Left ventricle myocardium inferior (tissue), 1 donor: ENCODE measurements at places on chromosomes 7 and 10. TPM values are rescaled to one million over a fixed set of nuclear protein-coding genes. Genes with fewer than 3 reads are reported as not detected.
A peak's percentile ranks its signal among the peaks of the same experiment; 100 is the strongest.

DNA sequence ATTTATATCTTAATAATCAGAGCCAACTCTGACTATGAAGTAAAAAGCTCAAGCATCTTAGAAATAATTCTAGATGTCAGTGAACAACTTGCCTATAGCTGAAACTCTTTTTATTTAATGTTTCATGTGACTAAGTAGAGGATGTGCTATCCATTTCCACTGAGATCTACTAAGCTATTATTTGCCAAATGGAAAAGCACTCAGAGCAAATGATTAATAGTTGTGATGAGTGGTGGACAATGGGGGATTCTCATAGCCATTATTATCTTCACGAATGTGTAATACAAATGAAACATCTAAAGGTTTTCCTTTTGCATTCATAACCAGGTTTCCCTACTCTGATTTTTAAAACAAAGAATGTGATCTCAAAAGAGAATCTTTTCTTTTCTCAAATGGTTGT is 126.6 kb upstream of the GNAI1 start:
- no peaks in the 10 kb centered on the region for H3K4me1 ChIP-seq
- H3K36me3 ChIP-seq, result no peaks in the 10 kb centered on the region
- peaks cover 12% of the 10 kb centered on the region for H3K27me3 ChIP-seq
- H3K4me3 ChIP-seq, result no peak overlapping the region

DNA sequence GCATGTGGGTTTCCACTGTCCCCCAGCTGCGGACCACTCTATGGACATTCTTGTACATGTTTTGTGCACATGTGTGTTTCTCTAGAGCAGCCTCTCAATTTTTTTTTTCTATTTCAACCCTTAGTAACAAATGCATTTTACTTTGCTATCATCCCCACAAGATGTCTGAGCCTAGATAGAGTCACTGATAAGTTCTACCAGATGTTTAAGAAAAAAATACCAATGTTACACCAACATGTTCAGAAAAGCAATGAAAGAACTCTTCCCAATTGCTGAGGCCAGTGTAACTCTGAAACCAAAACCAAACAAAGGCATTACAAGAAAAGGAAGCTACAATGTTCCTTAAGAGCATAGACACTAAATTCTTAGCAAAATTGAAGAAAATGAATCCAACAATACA is 218.5 kb downstream of the CXCL12 start:
- no peak overlapping the region for H3K27ac ChIP-seq
- H3K4me1 ChIP-seq, result peaks cover 37% of the 10 kb centered on the region
- no peak for DNase-seq

DNA sequence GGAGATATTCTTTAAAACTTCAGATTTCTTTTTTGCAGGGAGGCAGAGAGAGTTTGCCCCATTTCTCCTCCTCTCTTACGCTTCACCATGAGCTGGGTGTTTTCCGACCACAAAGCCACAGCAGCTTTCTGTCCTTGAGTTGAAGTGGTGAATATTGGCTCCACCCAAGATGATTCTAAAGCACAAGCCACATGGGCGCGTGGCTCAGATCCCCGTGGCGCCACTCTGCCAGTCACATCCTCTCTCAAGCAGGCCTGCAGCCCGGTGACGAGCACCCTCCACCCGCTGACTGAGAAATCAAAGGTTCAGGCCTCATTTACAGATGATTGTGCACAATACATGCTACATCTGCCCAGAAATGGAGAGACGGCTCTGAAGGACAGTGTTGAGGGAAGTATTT is 27.6 kb upstream of the RNF32 start:
- H3K4me3 ChIP-seq, result no peak overlapping the region
- DNase-seq, result no peak
- no peak overlapping the region for H3K27ac ChIP-seq
- H3K27me3 ChIP-seq, result peaks cover 60% of the 10 kb centered on the region

Gene RBP3
- total RNA-seq, result not detected

GRCh38 chr7:33137103-33137502 is 7.7 kb downstream of the BBS9 start:
- H3K27me3 ChIP-seq, result no peaks in the 10 kb centered on the region
- H3K27ac ChIP-seq, result no peak overlapping the region
- peaks cover 4% of the 10 kb centered on the region for H3K36me3 ChIP-seq
- no peak overlapping the region for H3K4me3 ChIP-seq
- no peak for DNase-seq
- peaks cover 3% of the 10 kb centered on the region for H3K4me1 ChIP-seq

- no peak for DNase-seq
- no peak overlapping the region for H3K4me3 ChIP-seq
- H3K27me3 ChIP-seq, result no peaks in the 10 kb centered on the region
- no peaks in the 10 kb centered on the region for H3K36me3 ChIP-seq
Measured at GRCh38 chr7:22833957-22834356, 11.3 kb upstream of the TOMM7 start.

GRCh38 chr7:46725838-46726237 is 804.8 kb upstream of the IGFBP3 start:
- no peaks in the 10 kb centered on the region for H3K4me1 ChIP-seq
- no peaks in the 10 kb centered on the region for H3K27me3 ChIP-seq
- no peak for DNase-seq

Gene ITPRID1
- not detected for total RNA-seq

DNA sequence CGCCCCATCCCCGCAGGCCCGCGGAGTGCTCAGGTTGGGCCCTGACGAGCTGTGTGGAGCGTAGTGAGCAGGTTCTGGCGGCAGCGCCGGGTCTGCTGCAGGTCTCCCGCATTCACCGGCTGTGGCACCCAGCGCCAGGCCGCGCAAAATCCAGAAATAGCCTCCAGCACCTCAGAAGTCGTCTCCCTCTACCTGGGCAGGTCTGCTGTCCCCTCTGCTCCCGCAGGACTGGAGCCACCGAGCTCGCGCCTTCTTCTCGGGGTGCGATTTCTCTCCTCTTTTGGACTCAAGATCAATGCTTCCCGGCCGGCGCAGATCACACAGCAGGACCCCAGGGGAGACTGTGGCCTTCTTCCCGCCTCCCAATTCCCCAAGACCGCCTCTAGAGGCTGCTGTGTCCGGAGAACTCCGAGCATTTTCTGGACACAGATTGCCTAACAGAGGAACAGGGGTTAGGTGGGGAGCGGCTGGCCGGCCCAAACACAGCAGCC is 8.4 kb downstream of the TLX1 start:
- H3K4me1 ChIP-seq, result peaks cover 40% of the 10 kb centered on the region
- H3K27ac ChIP-seq, result no peak overlapping the region
- H3K27me3 ChIP-seq, result peaks cover 100% of the 10 kb centered on the region
- H3K4me3 ChIP-seq, result peak overlapping the region; percentile 51
- H3K36me3 ChIP-seq, result no peaks in the 10 kb centered on the region

- no peaks in the 10 kb centered on the region for H3K4me1 ChIP-seq
- H3K4me3 ChIP-seq, result no peak overlapping the region
- H3K27ac ChIP-seq, result no peak overlapping the region
- H3K36me3 ChIP-seq, result no peaks in the 10 kb centered on the region
- DNase-seq, result no peak
Measured at GRCh38 chr7:14125998-14126397, 136.5 kb upstream of the ETV1 start.

Gene TRPV5
- not detected for total RNA-seq

DNA sequence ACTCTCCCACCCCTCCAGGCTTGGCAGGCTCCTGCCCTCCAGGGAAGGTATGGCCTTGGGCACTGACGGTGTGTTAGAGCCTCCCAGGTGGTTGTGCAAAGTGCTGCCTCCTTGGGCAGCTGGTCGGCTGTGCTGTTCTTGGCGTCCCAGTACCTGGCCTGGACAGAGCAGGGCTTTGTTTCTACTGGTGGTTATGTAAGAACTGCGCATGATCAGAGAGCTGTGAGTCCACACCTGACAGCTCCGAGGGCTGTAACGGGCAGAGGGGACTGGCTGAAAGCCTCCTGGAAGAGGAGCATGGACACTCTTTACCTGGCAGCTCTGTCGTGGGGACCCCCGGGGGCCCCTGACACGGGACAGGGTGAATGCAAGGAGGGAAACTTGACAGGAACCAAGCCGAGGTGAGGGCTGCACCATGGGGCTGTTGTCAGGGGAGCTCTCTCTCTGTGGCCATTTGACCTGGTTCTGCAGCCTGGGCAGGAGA is 3.1 kb upstream of the SFRP5 start:
- no peaks in the 10 kb centered on the region for H3K36me3 ChIP-seq
- DNase-seq, result no peak
- H3K27ac ChIP-seq, result no peak overlapping the region
- H3K27me3 ChIP-seq, result peaks cover 52% of the 10 kb centered on the region
- H3K4me3 ChIP-seq, result no peak overlapping the region

DNA sequence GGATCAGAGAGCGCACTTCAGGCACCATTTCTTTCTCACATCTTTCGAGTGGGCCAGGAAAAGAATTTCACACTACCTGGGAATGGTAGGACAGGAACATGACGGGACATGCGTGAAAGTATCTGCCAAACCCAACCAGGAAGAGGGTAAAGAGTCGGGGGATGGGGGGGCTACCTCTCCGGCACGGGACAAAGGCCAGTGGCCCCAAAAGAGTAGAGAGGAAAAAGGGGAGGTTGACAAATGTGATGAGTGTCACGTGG is 830 bp upstream of the BEND7 start:
- peak overlapping the region; percentile 73 for H3K27ac ChIP-seq
- peaks cover 30% of the 10 kb centered on the region for H3K4me1 ChIP-seq
- DNase-seq, result no peak
- H3K27me3 ChIP-seq, result no peaks in the 10 kb centered on the region

Gene OR9A2
- total RNA-seq, result not detected

Gene PTF1A
- total RNA-seq, result not detected

DNA sequence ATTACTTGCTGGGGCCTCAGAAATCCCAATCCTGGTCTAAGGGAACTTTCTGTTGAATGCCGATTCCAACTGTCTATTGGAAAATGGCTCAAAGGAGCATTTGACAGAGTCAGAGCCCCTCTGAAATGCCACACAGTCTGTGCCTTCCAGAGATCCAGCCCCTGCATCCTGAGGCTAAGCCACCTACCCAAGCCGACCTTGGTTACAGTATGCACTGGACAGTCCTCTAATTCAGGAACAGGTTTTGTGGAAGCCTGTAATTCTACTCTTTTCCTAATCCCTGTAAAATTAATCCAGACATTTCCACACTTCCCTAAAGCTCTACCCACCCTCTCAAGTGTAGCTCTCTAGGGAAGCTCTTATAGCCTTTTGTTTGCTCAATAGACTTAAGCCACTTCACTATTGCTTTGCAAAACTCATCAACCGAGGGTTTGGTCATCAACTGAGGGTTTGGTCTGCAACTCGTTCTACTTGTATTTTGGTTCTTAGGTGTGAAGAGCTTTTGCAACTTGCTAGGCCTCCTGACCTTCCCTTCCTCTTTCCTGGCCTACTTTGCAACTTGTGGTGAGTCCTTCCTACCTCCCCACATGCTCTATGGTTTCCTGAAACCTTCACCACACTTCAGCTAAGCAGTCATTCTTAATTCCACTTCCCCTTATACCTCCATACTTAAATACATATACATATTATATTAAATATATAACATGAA is 364.8 kb downstream of the SFMBT2 start:
- H3K27ac ChIP-seq, result no peak overlapping the region
- no peaks in the 10 kb centered on the region for H3K4me1 ChIP-seq
- no peaks in the 10 kb centered on the region for H3K27me3 ChIP-seq
- DNase-seq, result no peak
- no peaks in the 10 kb centered on the region for H3K36me3 ChIP-seq

DNA sequence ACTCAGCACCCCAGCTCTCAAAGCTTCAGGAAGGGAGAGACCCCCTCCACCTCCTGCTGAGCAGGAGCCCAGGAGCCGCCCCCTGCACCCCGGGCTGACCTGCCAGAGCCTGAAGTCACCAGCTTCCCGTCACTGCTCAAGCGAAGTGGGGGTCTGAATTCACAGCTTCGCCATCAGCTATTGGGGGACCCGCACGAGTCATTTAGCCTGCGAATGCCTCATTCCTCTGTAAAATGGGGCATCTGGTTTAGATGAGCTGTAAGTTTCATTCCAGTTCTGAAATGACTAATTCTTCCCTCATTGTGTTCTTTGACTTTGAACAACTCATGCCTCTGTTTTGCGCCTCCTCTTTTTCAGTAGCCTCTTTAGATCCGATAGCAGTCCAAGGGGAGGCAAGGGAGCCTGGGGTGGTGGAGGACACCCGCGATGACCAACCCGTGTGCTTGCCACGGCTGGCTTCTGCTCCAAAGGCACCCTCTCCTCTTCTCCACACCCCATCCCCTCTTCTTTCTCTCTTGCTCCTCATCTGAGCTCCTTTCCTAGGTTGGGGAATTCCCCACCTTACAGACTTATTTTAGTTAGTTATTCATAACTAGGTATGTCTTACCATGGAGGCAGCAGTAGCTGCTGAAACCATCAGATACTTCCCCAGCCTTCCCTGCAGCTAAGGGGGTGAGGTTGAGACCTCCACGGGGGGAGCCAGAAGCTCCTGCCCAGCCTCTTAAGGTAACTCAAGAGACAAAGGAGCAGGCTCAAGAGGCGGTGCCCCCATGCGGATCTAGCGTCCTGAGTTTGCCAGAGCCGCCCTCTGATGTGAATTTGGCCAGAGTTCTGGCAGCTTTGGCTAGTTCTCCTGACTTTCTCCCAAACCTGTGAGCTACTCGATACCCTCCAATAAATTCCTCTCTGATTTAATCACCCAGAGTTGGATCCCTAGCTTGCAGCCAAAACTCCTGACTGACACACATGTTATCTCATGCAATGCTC is 47.7 kb downstream of the RBM17 start:
- H3K4me1 ChIP-seq, result no peaks in the 10 kb centered on the region
- H3K36me3 ChIP-seq, result no peaks in the 10 kb centered on the region

Gene GIMAP7
- 16.8 TPM for total RNA-seq

Gene TLX1
- total RNA-seq, result not detected

Gene PRSS37
- total RNA-seq, result not detected

Gene CRTAC1
- total RNA-seq, result 2.3 TPM

DNA sequence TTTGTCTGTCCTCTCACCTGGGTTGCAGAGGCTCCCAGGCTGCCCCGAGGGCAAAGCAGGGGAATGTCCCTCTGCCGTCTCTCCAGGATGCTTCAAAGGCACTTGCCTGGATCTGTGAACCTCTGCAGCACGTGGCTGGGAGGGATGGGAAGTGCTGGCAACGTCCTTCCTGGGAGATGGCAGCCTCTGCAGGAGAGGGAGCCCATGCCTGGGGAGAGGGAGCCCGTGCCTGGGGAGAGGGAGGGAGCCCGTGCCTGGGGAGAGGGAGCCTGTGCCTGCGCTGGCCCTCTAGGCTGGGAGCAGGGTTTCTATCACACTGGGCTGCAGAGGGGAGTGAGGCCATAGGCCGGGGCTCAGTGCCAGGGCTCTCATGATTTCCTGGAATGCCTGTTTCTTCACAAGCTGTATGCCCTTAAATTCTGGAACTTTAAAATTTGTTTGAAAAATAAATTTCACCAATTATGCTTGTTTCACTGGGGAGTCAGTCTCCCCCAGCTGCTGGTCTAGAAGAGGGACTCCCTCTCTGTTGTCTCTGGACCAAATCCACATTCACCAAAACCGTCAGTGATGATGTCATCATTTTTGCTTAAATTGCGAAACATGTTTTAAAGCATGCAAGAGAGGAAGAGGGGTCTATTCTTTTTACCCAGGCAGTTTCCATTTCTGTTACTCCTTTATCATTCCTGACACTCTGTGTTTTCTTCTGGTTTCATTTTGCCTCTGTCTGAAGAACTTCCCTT is 135.7 kb downstream of the DNAJB6 start:
- no peak for DNase-seq
- H3K27ac ChIP-seq, result no peak overlapping the region
- H3K4me1 ChIP-seq, result no peaks in the 10 kb centered on the region
- H3K27me3 ChIP-seq, result peaks cover 40% of the 10 kb centered on the region
- no peaks in the 10 kb centered on the region for H3K36me3 ChIP-seq

Gene SFTPA2
- not detected for total RNA-seq
